ENCODE measurements at places on chromosomes 11 and 22.
A peak's percentile ranks its signal among the peaks of the same experiment; 100 is the strongest.

GRCh38 chr22:23389271-23390071 lies 190.6 kb downstream of the IGLL1 start:
- DNase-seq: no peak

- no peak for DNase-seq
Observed at GRCh38 chr11:2886936-2887335, 1.4 kb upstream of the CDKN1C start.

- no peak for DNase-seq
Observed at GRCh38 chr11:6062691-6063358, 32.3 kb upstream of the OR56A1 start.

GRCh38 chr11:113562981-113563461 lies 87.8 kb upstream of the DRD2 start:
- no peak for DNase-seq

DNA sequence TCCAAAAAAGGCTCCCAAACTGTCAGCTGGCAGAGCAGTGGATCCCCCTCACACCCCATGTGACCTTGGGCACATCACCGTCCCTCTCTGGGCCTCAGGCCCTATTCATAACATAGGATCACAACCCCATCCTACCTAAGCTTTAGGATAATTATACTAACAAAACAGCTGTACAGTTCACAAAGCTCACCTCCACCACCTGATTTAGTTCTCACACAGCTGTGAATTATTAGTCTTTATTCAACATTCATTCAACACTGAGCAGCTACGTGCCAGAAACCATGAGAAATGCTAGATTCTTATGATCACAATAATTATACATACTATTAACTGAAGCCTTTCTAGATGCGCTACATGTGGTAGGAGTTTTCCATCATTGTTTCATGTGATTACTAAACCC lies 9.5 kb downstream of the WNT11 start:
- DNase-seq: no peak

DNA sequence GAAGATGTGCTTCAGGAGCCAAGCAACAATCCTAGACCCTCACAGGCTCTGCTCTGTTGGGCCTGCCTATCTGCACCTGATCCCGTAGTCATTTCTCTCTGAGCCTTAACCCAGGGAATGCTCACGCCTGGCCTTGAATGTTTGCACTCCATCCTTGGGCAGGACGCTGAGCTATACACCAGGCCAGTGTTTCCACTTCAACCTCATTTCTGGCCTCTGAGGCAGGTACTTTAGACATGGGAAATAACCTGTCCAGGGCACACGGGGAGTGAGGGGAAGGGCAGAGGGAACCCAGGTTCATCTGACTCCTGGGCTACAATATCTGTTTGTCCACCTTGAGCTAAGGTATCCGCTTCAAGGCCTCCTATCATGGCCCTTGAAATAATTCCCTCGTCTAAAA lies 9.9 kb downstream of the RSPH14 start:
- DNase-seq: no peak

GRCh38 chr11:130449996-130450769 lies 1.7 kb downstream of the ADAMTS15 start:
- DNase-seq: peak; percentile 93

GRCh38 chr11:113193016-113193415 lies 121.4 kb upstream of the TTC12 start:
- DNase-seq: no peak

DNA sequence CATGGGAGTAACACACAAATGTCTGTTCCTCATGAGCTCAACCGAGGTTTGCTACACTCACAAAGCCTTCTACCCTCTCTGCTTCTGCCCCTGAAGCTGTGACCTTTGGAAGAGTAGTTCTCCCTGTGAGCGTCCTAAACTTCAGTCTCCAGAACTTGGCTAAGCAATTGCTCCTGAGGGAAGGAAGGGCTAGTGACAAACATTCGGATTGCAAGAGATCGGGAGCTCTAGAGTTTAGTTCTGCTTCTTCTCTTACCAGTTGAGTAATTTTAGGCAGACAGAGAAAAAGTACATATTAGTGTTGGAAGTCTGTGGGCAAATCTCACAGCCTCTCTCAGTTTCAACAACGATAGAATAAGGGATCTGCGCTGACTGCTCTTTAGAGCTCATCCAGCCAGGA lies 27.3 kb upstream of the ELF5 start:
- no peak for DNase-seq

DNA sequence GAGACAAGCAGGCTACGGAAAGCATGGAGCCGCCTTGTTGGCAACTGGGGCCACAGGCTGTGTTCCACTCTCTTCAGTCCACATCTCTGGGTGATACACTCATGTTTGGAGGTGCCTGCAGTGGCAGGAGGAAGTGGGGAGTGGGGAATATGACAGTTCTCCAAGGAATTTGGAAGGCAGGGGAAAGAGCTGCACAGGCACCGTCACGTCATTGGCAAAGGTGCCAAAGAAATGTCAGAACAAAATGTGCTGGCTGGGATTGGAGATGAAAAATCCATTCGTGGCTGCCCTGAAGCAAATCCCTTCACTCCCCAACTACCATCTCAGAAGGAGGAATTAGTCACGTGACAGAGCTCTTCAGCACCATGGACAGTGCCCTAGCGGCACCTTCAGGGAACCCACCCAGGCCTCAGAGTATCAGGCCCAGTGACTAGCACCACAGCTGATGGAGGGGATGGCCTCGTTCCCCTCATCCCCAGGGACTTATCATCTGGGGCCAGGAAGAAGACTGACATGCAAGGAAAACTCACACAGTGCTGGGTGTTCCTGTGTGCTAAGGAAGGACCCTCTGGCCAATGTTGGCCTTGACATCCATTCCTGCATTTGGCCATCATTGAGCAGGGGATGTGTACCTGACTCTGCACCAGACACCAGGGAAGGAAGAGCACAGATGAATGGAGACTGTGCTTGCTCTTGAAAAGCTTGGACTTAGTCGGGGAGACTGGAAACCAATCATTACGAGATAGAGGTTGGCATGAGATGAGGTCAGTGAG lies 48.5 kb upstream of the PRDM11 start:
- DNase-seq: peak; percentile 91

DNA sequence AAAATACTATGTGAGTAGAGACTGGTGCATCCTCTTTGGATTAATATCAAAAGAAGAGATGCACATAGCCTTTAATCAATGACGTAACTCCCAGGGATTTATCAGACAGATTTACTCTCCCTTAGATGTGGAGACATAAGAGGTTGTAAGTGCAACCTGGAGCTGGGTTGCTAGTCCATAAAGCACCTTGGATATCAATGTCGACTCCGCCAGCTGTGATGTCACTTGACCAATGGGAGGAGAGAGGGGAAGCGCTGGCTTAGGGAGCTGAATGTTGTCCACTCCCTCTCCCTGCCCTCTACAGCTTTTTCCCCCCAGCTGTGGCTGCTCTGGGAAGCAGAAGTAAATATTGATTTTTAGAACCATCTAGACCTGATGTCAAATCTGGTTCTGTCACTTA lies 28.9 kb upstream of the TMEM86A start:
- no peak for DNase-seq

DNA sequence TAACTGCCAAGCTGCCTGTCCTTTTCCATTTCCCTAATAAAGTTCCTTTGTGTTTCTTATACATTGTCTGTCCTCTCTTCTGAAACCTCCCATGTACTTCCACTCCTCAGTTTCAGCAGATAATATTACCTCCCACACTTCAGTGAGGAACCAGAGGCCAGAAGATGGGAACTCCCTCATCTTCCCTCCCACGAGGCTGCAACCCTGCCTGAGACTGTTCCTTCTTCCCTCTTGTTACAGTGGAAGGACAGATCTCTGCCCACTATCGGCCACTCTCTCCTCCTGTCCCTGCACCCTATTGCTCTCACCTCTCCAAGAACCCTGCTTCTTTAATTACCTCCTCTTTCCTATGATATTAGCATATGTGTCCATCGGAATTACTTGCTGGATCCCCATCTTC lies 38.1 kb upstream of the SWAP70 start:
- DNase-seq: no peak
